ENCODE measurements at places on chromosomes 1 and 21.

DNA sequence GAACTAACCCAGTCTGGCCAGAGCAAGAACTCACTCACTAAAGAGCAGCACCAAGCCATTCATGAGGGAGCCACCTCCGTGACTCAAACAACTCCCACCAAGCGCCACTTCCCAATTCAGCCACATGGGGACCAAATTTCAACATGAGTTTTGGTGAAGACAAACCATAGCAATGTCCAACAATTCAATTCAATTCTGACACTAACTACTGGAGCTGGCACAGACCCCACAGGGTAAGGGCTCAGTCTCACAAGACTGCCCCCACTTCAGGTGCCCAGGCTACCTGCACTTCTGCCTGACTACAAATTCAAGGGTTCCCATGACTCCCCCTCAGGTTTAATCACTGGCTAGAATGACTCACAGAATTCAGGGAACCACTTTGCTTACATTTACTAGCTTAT is 48.8 kb upstream of the RAP1A start:
- no peak for DNase-seq

DNA sequence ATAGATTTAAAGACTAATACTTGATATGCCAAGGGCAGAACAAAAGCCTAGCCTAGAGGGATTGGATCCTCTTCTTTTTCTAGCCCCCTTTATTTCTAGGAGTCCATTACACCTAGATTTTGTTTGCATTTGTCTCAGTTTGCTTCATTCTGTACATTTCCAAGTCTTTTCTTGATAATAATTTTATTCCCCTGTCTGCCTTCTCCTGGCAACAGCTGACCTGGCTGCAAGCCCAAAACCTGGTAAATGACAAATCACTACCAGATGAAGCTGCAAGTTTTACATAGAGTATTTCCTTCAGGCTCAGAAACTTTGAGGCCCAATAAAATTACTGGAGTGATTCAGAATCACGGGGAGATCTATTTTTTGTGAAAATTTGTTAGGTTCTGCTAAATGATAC is 36.5 kb upstream of the LHX8 start:
- DNase-seq, result no peak

- no peak for DNase-seq
These were observed 137.4 kb downstream of the FAM78B start for GRCh38 chr1:166029196-166029945.

DNA sequence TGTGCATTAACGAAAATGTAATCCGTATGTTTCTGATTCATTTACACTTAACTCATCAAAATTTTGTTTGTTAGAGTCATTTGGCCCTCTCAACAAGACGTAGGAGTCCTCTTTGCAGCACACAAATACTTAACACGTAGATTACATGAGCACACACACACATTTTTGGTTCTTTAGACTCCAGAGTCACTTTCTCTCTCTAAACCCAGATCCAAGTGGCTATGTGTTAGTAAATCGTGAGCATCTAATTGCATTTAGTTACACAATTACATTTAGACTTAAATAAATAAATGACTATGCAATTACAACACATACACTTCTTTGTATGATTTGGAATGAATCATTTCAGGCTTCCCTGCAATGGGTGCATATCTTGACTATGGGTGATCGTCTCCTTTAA is 109.0 kb upstream of the GREM2 start:
- no peak for DNase-seq

GRCh38 chr1:229480495-229480894 is 27.6 kb downstream of the NUP133 start:
- DNase-seq, result no peak

GRCh38 chr1:110136911-110137310 is 13.4 kb upstream of the SLC6A17 start:
- no peak for DNase-seq

GRCh38 chr1:246001837-246002230 is 505.2 kb downstream of the SMYD3 start:
- DNase-seq, result no peak

DNA sequence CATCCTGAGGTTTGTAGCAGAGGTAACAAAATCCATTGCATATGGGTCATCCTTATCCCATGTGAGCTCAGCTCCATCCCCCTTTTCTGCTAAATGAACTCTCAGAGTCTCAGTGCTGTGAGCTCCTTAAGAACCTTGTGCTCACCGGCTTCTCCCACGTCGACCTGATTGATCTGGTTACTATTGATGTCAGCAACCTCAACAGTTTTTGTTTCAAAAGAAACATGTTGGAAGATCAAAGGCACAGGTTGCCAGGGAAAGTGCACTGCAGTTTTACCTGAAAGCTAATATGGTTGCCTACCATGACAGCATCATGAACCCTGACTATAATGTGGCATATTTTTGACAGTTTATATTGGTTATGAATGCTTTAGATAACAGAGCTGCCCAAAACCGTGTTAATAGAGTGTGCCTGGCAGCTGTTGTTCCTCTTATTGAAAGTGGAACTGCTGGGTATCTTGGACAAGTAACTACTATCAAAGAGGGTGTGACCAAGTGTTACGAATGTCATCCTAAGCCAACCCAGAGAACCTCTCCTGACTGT is 131.4 kb downstream of the HS2ST1 start:
- DNase-seq, result peak; percentile 11

DNA sequence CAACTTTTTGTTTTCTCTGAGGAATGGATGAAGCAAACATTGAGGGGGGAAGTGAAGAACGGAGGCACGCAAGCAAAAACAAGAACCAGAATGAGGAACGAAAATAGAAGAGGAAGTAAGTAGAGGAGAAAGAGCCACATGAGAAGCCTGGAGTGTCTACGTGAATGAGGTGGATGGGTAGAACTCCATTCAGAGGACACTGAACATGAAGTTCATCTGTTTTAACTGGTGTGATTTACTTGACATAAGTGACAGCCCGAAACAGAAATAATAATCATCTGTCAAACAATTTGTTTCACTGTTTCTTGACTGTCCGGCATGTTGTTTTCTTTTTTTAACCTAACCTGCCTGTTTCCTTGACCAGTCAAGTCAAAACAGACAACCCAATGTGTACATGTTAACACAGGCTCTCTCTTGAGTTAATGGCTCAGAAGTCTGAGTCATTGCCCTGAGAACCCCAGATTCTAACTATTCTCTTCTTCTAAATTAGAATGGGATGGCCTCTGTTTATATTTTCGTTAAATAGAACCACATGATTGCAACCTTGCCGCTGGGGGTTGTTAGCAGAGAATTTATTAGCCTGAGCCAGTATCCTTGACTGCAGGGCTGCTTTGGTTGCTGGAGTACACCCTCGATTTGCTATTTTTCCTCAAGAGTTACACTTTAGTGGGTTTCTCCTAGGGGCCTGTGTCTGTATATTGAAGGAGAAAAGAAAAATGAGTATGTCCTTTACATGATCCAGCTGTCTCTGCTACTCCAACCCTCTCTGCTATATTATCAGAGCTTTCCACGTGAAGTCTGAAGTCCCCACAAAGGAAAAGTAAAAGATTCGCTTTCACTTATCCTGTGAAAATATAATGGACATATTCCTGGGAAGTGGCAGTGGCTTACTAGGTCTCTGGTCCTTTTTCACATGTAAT is 151.7 kb downstream of the ZC3H11B start:
- no peak for DNase-seq

- DNase-seq, result no peak
These were observed 31.9 kb downstream of the MTARC1 start for GRCh38 chr1:220818421-220819173.

DNA sequence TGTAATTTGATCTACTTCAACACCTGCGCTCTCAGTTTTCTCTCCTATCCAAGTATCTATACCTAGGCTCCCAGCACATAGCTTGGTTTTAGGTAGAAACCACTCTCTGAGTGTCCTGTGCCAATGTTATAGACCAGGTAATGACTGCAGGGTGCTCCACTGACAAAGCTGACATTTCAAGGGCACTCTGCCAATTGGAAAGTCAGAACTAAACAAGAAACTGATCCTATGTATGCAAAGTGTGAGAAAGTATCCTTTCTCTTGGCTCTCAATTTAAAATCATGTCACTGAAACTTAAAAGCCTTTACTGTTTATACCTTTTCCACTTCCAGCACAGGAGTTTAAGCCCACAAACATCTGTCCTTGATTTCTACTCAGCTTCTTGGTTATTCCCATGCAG is 45.0 kb upstream of the AIM2 start:
- DNase-seq, result no peak

DNA sequence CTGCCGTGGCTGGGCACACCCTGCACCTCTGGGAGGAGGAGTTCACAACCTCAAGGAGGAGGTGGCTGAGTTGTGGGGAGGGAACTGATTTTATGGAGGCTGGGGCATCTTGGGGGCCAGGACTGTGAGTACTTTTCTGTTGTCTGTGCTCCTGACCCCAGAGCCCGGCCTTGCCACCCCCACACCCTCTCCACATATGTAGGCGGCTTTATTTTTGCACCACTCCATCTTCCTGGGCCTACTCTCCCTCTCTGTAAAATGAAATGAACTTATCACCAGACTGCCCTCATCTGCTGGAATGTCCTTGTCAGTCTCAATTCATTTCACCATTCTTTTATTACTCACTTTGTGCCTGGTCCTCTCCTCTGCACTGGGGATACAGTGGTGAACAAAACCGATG is 12.8 kb downstream of the FOXD2 start:
- no peak for DNase-seq

DNA sequence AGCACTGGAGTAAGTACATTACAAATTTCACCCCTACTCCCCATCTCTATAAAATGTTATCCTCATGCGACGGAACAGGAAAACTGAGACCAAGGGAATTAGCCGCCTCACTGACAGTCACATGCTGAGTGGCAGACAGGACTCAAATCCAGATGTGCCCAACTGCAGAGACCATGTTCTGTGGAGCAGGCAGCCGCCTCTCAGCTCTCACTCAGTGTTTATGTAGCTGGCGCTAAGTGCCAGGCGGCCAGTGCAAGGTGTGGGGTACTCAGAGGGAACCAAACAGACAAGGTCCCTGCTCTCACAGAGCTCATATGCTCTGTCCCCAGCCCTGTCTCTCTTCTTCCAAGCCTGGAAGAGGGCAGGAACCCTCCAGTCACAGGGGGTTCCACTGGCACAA is 5.1 kb downstream of the CAPZB start:
- DNase-seq, result no peak

GRCh38 chr1:8718850-8719361 is 98.5 kb downstream of the RERE start:
- DNase-seq, result no peak

DNA sequence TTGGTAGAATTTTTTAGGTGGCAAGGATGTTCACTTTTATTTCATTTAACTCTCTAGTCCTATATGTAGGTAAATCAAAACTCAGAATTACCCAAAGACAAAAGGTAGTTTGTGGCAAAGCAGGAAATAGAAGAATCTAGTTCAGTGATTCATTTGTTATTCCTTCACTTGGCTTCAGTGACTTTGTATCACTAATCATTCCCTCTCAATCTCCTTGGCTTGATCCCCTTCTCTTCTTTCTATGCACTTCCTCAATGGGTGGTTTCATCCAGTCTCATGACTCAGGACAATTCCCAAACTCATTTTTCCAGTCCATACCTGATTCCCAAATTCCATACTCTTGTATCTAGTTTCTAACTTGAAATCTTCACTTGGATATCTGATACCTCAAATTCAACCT is 64.9 kb downstream of the PRKACB start:
- no peak for DNase-seq

- no peak for DNase-seq
These were observed 563.9 kb upstream of the NR5A2 start for GRCh38 chr1:199463521-199464127.

GRCh38 chr21:38388203-38388602 is 110.1 kb downstream of the ERG start:
- DNase-seq, result no peak

GRCh38 chr1:29500041-29500440 is 263.7 kb downstream of the PTPRU start:
- no peak for DNase-seq

DNA sequence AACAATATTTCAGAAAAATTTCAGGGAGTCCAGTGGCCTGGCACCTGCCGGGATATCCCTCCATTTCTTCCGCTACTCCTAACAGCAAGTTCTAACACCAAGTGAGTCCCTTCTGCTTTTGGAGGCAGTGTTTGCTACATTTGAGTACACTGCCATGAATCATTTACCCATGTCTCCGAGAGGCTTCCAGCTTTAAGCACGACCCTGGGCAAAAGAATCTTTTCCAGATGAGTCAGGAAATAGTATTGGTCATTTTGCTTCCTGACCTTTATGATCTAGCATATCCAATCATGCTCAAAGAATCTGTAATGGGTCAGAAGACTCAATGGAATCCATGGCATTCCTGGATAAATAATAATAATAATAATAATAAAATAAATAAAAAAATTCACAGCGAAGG is 60.7 kb upstream of the FMN2 start:
- no peak for DNase-seq

DNA sequence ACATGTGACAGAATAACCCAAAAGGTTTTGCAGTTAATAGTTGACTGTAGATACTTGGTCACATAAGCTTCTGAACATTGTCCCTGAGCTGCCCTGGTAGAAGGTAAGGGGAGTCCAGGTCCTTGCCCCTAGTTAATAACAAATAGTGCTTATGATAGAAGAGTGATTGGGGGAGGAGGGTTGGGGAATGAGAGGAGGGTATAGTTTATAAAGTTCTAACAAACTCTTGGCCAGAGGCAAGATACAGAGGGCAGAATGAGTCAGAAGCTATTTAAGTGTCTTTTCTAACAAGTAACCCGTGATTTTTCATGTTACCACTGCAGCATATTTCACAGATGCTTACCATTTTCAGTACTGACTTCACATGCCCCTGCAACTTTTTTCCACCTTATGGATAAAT is 26.7 kb upstream of the MYOCOS start:
- no peak for DNase-seq

DNA sequence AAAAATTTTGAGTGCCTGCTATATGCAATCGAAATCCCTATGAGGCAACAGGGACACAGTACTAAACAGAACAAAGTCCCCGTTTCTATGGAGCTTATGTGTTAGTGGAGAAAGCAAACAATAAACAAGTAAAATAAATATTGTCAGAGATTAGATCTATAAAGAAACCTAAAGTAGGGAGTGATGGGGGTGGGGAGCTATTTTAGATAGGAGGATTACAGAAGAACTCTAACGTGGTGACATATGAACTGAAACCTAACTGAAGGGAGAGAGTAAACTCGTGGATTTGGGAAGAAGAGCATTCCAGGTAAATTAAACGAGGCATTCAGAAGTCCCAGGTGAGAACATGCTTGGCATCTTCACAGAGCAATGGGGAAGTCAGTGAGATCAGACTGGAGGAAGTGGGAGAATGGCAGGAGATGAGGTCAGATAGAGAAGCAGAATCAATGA is 154.5 kb downstream of the DENND1B start:
- no peak for DNase-seq

GRCh38 chr21:43864962-43865539 is at the start of gene AGPAT3:
AGPAT3 (plus strand) TSS chr21:43865223; CDS start chr21:43959682, 94,459 bp downstream.
- DNase-seq, result no peak

GRCh38 chr1:189463166-189463565 is 1014.5 kb downstream of the BRINP3 start:
- no peak for DNase-seq

GRCh38 chr21:44615466-44615865 is 3.6 kb downstream of the KRTAP10-8 start:
- DNase-seq, result no peak

GRCh38 chr21:30518876-30519275 is 16.9 kb upstream of the KRTAP19-5 start:
- no peak for DNase-seq

GRCh38 chr21:38825921-38826320 is 20.2 kb downstream of the ETS2 start:
- no peak for DNase-seq

- DNase-seq, result no peak
These were observed 54.7 kb downstream of the OLFML3 start for GRCh38 chr1:114033961-114034360.

GRCh38 chr1:211326528-211327345 is at the start of gene TRAF5:
TRAF5 (plus strand) TSS chr1:211326833; CDS start chr1:211353240, 26,407 bp downstream.
- DNase-seq, result peak; percentile 39
